ENCODE measurements at places on chromosomes 3 and 15.

DNA sequence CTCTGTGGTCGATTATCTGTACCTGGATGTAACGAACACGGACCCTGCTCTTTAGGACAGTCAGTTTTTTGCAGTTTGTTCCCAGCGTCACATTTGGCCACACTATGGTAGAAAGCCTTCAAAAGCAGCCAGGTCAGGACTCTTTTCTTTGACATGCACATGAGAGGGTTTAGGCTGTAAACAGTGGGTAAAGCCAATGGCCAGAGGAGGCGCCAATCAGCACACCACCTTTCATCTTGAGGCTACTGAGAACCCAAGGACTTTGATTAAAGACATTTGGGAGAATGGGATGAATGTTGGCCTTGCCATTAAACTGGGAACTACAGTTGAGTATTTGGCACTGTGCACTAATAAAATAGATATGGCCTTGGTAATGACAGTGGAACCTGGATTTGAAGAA is 225.9 kb downstream of the OXSM start:
- no peak for DNase-seq

GRCh38 chr15:38128921-38129320 is 123.7 kb upstream of the SPRED1 start:
- no peak for DNase-seq

DNA sequence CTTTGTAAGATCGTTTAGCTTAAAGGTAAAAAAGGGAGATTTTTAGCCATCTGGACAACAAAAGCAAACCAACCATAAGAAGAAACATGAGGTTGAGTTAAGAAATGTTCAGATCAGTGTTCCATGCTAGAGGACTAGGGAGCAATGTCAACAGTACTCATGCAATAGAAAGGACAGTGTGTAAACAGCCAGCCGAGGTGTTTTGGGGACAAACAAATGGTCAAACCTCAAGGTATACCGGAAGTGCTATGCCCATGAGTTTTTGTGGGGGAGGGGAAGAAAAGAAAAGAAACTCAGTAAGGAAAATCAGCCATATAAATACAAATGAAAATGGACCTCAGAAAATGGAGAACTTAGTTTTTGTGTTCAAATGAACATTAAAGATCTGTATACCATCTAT is 289.5 kb upstream of the GRM7 start:
- no peak for DNase-seq

- DNase-seq, result no peak
These were observed 142.0 kb upstream of the TOPAZ1 start for GRCh38 chr3:44099566-44100297.

- DNase-seq, result no peak
These were observed 72.2 kb downstream of the SMAD6 start for GRCh38 chr15:66774001-66774814.

GRCh38 chr3:10457560-10457959 is 47.8 kb downstream of the ATP2B2 start:
- DNase-seq, result no peak

- DNase-seq, result no peak
These were observed 46.3 kb upstream of the FLNB start for GRCh38 chr3:57961828-57962447.

GRCh38 chr3:189267981-189268613 is 96.3 kb downstream of the TPRG1 start:
- DNase-seq, result no peak

GRCh38 chr3:120816728-120817127 is 74.2 kb downstream of the GTF2E1 start:
- DNase-seq, result no peak

DNA sequence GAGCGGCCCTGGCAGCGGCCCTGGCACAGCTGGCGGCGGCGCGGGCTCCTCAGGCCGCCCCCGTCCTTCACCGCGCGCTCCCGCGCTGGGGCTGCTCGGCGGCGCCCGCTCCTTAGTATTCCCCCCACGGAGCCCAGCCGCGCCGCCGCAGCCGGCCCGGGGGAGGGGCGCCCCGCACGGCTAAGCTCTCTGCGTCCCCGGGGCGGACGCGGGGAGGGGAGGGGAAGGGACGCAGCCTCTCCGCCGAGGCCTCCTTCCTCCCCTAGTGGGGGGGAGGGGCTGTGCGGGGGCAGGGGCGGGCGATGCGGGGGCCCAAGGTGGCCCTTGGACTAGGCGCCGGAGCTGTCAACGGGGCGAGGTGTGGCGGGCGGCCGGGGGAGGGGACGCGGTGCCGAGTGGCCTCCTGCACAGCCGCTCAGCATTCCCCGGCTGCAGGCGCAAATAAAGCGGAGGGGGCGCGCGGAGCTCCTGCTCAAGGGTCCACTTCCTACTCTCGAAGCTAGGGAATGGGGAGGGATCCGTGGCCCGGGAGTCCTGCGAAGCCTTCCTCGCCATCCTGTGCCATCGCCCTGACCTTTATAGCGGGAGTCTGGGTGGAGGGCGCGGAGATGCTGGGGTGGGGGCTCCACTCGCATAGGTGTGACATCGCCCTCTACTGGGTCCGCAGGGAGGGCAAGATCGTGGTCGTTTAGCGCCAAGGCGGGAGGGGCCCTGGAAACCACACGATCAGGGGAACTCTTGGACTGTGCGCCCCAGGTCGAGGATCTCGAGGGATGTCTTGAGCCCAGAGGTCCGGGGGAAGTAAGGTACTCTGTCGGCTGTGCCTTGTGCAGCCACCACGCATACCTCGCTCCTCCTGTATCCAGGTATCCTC is 22.2 kb downstream of the EPHB3 start:
- no peak for DNase-seq

- no peak for DNase-seq
These were observed 6.3 kb downstream of the FAM81A start for GRCh38 chr15:59444081-59444835.

DNA sequence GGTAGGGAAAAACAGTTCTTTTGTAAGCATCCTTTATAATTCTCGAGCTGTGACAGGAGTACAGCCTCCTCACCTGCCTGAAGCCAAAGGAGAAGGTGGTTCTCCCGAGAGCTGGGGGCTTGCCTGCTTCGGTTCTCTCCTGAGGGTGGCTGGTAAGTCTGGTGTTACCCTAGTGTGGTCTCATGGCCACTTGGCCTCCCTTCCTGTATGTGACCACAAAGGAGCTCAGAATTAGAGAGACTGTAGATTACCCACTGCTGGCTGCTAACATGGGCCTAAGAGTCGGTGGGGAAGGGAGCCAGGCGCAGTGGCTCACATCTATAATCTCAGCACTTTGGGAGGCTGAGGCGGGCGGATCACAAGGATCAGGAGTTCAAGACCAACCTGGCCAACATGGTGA is 12.6 kb downstream of the PDHB start:
- DNase-seq, result no peak

DNA sequence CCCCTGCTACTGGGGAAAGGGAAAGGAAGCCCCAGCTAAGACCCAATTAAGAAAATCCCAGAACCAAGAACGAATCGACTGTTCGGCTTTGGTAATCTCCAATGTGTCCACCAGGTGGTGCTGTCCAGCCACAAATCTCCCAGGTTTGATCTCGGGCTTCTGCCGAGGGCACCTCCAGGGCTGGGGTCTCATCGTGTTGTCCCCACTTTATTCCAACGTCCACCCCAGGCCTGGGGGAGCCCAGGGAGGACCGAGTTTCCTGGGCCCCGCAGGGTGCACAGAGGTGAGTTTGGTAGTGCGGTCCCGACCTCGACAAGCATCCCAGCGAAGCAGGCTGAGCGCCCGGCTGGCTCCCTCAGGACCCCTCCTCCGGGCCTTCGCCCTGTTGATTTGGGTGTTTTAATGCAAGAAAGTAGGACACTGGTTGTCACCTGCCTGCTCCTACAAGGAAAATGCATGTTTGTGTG is 185.1 kb downstream of the GOLGA6L6 start:
- DNase-seq, result peak; percentile 72

DNA sequence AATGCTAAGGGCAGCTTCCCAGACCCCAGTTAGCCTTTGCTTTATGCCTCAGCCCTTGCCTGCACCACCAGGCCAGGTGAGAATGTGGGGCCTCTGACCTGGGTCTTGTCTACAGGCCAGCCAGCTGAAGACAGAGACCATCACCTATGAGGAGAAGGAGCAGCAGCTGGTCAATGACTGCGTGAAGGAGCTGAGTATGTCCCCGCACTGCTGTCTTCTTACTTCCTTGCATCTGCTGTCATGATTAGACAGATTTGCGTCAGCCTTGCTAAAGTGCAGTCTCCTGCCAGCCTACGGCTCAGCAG is 74.6 kb downstream of the CCK start:
- DNase-seq, result no peak

DNA sequence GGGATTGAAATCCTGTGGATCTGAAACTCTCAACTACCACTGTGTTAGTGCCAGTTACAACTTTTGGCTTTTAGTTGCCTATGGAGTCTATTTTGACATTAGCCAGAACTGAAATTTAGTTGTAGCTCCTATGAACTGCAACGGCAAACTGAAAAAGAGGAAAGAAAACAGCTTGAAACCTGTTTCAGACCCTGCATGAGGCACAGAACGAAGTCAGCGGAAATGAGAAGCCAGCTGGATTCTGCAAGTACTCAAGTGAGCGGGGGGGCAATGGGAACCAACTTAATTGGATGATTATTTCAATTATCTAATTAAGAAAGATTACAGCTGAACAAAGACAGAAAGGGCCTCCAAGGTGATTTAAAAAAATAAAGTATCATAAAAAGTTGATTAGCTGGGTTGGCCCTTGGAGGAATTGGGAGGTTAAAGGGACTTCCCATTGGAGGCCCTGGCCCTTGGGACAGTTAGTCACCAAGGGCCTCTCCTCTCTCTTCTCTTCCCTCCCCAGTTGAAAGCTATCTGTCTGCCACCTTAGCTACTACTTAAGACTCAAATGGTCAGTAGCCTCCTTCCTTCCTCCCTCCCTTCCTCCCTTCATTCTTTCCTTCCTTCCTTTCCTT is 352.1 kb downstream of the SHQ1 start:
- DNase-seq, result no peak

DNA sequence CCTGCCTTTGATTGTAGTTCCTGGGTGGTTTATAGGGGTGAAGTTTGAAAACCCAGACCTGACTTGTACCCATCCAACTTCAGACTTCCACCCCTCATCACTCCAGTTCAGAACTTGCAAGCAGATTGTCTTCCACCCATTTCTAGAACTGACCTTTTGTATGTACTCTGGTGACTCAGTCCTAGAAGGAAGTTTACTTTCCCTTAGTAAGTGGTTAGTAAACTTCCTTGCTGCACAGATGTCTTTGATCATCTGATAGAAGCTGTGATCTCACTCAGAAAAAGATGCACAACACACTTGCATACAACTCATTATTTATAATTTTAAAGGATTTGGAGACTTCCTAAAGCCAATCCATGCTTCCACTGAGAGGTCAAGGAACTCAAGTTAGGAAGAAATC is 368.0 kb downstream of the MFSD1 start:
- no peak for DNase-seq

GRCh38 chr15:57873564-57874209 is 167.2 kb downstream of the POLR2M start:
- no peak for DNase-seq

DNA sequence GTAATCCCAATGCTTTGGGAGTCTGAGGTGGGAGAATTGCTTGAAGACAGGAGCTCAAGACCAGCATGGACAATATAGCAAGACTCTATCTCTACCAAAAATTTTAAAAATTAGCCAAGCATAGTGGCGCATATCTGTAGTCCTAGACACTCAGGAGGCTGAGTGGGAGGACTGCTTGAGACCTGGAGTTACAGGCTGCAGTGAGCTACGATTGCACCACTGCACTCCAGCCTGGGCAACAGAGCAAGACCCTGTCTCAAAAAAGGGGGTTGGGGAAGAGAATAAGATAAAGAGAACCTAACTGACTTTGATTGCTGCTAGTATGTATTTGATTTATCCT is 755 bp downstream of the CD200R1 start:
- no peak for DNase-seq

DNA sequence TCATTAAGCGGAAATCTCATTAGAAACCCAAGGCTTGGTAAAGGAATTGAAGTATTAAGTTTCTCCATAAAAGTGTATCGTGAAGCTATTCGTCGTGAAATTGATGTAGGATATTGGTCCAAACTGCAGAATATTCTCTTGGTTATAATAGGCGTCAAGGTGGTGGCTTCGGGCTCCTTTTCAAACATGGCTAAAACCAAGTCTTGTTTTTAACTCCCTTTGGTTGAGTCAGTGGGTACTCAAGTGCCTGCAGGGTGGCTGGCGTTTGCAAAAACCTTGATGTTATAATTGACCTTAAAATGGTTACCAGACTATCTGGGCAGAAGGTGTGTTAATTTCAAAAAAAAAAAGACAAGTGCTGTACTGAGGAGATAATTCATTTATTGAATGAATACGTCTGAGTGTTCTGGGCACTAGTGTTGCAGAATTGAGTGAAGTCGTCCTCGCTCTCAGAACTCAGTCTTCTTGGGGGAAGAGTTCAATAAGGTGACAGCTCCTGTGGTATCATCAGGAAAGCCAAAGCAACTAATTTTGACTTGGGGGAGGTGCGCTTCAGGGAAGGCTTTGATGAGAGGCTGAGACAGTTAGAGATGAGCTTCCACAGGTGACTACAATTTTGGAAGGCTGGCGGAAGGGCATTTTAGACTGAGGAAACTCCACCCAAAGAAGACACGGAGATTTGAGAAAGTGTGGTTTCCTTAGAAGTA is 1.5 kb downstream of the UBE2Q2 start:
- no peak for DNase-seq

GRCh38 chr3:101676216-101676764 is 642 bp downstream of the ZBTB11 start:
- DNase-seq, result peak; percentile 80

- DNase-seq, result no peak
These were observed 491.1 kb downstream of the AGBL1 start for GRCh38 chr15:86570738-86571137.

- DNase-seq, result no peak
These were observed 71.4 kb upstream of the HERC1 start for GRCh38 chr15:63905131-63905530.

DNA sequence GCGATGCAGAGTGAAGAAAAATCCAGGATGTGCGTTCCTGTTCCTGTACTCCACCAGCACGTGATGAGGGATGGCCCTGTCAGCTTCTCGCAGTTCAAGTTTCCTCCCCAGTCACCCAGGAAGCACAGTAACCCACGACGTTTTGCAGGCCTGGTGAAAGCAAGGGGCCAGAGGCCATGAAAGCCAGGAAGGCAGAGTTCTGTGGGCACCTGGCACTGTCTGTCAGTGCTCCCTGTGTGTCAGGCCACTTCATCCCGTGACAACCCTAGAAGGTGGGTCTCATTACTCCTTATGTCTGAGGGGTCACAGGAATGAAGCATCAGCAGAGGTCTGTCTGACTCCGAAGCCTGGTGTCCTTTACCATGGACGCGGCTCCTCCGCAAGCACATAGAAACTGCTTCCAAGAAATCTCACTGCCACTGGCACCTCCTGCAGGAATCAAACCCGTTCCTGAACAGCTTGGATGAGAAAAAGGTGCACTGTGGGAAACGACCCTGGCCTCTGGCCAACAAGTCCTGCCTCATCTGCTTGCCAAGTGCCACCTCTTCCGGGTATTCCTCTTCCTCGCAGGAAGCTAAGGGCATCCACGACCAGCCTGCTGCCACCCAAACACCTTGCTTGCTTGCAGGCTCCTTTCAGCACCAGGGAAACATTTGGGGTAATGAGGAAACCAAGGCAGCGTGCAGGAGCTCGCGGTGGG is 14.6 kb downstream of the RAB43 start:
- DNase-seq, result no peak

DNA sequence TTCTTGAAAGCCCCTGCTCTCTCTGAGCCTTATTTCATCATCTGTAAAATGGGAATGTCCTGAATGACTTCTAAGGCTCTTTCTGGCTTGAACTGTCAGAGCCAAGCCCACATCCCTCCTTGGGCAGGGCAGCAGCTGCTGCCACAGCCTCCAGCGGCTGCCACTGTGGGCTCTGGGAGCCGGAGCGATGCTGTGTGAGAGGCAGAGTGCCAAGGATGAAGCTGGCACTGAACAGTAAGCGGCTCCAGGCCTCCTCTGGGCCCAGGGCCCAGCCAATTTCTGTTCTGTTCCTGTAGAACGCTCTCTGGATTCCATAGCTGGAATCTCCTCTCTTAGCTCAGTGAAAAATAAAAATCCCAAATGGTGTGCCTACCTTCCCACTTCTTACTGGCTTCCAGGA is 4.4 kb downstream of the CPLX3 start:
- DNase-seq, result no peak
